ENCODE measurements at places on chromosomes 1 and 21. TPM values are rescaled to one million over a fixed set of nuclear protein-coding genes. Genes with fewer than 3 reads are reported as not detected.

DNA sequence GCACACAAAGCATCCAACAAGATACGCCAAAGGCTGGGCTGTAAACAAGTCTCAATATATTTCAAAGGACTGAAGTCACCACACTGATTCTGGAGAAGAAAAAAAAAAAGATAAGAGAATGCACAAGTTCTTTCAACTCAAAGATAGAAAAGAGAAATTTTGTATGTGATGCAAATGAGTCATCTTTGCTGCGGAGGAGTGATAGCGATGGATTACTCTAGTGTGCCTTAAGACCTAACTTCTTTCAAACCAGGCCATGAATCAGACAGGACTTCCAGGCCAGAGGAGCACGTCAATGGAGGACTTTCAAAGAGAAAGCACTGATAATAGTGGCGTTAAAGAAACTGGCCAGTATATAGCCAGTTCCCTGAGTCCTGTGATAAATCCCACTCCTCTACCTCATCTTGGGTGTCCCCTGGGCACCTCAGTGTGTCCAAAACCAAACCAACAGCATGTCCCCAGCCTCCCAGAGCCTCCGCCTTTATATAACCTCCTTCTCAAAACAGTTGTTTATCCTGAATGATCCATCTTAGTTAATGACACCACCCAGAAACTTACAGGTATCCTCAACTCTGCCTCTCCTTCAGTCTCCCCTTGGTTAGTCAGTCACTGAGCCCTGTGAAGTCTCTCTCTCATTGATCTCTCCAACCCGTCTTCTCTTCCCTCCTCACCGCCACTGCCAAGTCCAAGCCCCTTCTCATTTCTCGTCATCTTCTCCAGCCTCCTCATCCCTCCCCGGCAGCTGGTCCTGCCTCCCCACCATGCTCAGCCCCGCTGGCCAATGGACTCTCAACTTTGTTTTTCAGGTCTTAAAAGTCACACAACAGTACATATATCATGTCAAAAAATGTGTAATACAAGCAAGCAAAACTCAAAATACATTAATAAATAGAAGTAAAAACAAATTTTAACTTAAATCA lies 47.2 kb upstream of the IFFO2 start:
- ATAC-seq = peak; percentile 63

DNA sequence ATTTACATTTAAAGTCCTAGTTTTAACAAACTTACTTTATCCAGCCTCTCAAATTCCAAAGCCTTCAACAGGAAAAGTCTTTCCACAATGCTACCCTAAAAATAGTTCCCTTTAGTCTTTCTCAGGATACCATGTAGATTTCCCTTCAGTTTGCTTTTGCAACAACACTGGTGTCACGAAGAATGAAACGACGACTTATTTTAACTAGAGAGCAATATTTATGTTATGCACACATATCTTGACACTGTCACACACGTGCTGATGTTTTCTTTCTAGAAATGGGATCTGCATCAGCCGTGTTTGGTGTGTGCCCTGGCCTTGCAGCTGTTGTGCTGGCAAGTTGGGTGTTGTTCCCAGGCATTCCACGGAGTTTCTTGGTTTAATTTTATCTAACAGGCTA lies 75.5 kb downstream of the SIPA1L2 start:
- ATAC-seq = no peak

DNA sequence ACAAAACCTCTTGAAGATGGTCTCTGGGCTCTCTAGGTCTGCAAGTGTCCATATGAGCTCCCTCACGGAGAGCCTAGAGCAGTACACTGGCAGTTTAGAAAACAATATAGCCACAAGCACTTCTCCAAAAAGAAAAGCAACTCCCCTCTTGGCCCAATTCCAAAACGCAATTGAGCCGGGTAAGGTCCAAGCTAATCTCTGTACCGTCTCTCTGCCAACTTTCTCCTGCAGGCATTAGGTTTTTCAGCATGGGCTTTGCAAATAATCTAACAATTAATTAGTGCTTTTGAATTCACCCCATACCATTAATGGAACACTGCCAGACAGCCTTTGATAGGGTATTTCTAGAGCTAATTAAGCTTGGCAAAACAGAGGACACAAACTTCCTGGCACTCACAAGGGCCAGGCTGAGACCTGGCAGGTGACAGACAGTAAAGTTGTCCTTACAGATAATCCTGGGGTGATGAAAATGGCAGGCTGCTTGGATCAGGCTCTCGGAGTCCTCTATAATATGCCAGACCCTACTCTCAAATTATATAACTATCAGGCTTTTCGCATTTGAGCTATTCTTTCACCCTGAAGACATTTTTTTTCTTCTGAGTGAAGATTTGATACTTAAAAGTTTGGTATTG lies 39.8 kb downstream of the TGFBR3 start:
- no peak for ATAC-seq

DNA sequence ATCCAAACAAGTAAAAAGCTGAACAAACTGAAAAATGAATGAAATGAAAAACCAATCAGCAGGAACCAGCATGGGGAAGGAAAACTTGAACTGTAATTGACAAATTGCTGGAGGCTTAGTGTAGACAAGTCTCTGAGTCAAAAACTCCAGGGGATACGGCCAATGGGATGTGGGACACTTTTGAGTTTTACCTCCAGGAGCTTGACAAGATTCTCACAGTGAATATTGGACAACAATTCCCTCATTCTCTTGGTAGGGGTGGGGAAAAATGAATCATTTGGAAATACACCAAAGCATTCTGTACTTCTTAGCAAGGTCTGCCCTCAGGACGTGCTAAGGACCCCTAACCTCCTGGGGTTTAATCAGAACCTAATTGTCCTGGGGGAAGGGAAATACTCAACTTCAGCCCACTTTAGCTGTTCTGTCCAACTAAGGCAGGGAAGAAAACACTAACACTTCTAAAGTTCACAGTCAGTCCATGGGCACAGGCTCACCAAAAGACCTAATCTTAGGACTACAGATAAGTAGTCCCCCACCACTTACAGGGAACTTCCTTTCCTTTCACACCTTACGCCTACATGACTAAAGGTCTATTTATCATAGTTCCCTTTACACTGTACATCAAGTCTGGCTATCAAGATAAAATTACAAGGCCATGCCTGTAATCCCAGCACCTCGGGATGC lies 60.7 kb upstream of the CDC42BPA start:
- ATAC-seq = no peak

GRCh38 chr1:204258213-204259115 lies 44.7 kb upstream of the GOLT1A start:
- ATAC-seq = peak; percentile 62

DNA sequence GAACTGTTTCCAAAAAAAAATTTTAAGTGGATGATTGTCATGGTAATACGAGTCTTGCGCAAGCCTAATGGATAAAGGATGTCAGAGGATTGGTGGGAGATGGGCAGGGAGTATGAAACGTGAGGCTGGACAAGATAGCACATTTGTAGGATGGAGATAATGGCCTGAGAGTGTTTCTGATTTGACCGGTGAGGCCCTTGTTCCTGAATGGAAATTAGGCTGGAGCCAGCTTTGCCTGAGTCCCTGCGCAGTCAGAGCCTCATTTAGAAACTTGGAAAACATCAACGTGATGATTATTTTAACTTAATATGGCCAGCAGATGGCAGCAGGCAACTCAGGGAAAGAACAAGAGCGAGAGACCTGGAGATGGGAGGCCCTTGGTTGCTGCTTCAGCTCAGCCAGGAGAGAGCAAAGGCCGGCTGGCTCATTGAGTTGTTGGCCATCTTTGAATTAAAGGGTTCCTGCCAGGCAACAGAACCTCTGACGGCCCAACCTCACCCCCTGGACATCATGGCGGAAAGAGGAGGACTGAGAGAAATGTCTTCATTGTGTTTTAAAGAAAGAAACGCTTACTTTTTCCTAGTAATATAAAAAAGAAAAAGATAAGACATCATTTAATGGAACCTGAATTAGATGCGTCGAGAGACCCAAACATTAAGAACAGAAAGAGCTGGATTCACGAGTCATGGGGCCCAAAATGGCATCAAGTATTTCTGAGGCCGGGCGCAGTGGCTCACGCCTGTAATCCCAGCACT lies 80.3 kb downstream of the SELENOF start:
- ATAC-seq = peak; percentile 76

GRCh38 chr1:218828125-218828650 lies 345.5 kb upstream of the LYPLAL1 start:
- no peak for ATAC-seq

GRCh38 chr1:54239035-54239383 lies 39.0 kb downstream of the MRPL37 start:
- ATAC-seq = no peak

DNA sequence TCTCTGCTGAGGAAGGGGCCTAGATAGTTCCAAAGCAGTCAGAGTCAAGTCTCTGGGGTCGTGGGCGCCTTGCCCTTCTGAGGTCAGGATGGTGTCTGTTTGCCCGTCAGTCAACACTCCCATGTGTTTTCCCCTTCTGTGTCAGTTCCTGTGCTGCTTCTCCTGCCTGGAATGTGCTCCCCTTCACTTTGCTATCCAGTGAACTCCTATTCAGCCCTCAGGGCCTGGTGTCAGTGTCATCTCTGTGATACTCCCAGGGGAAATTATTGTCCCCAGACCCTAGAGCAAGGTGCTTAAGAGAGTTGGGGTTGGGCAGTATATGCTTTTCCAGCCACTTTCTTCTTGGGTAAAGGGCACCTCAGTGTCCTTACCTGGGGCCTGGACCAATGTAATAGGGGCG lies 45.8 kb upstream of the SYNC start:
- no peak for ATAC-seq

GRCh38 chr1:71834601-71835441 lies 447.5 kb downstream of the NEGR1 start:
- no peak for ATAC-seq

GRCh38 chr1:185315445-185316071 lies 1.5 kb downstream of the IVNS1ABP start:
- no peak for ATAC-seq

- ATAC-seq = peak; percentile 95
Observed at GRCh38 chr1:61184040-61184713, 101.8 kb downstream of the NFIA start.

PEX11B gene
- 31.6 TPM for total RNA-seq

LCE6A gene
- not detected for total RNA-seq

VANGL2 gene
- total RNA-seq = 12.3 TPM

AGRN gene
- total RNA-seq = 41.0 TPM

CAMK1G gene
- not detected for total RNA-seq

AKR7A3 gene
- 0.88 TPM for total RNA-seq
